ENCODE measurements at places on chromosomes 16 and 17.

GRCh38 chr17:44402564-44403172, 13.2 kb upstream of the ITGA2B start:
- no peak for DNase-seq

- DNase-seq: peak; percentile 17
Observed at GRCh38 chr17:4708436-4708835, 2.0 kb upstream of the ARRB2 start.

DNA sequence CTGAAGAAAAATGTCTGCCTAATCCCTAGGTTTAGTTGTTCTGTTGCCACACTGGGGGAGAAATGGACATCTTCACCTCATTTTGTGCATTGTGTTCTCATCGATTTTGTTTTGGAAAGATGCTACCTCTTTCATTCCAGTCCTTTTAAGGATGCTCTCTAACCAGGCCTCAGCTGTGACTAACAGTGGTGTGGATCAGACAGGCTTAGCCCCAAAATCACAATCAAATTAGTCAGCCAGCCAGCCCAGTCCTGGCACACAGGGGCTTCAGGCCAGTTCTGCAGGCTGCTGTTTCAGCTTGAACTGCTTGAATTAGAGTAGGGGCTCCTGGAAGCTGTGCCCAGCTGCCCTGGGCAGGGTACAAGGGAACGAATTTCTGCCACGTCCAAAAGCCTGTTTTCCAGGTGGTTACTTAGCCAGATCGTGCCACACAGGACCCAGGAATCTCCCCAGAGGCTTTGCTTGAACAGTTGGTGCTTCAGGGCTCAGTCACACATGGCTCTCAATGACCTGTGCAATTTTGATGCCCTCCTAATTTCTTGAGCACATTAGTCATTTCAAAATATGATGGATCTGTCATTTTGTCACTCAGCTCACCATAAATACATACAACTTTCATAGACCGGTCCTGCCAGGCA, 60.7 kb downstream of the CLEC16A start:
- DNase-seq: no peak

DNA sequence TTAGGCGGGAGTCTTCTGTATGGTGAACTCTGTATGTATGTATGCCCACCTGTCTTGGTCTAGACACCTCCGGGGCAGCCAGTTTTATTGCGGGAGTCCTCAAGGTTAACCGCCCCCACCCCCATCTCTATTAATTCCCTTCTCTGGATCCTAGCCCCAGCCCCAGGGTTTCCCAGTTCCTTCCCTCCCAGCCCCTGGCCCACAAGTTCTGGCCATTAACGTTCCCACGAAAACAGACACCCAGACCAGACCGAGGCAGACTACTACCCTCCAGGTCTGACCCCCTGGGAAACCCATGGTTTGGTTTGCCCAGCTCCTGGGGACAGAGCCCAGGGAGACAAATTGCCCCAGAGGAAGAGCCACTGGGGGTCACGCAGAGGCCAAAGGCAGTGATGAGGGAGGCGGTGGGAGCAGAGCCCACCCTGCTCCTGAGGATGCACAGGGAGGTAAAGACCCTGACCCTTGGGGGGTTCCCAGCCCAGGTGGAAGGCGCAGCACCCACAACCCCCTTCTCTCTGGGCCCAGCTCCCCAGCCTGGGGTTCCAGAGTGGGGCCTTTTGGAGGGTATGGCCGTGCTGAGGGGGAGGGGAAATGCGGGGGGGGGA, 8.5 kb downstream of the TBKBP1 start:
- no peak for DNase-seq

- no peak for DNase-seq
Observed at GRCh38 chr17:81044764-81045589, 10.0 kb downstream of the BAIAP2 start.

GRCh38 chr17:41553176-41553575, 18.7 kb downstream of the KRT9 start:
- no peak for DNase-seq

GRCh38 chr16:12405089-12405488, 398.6 kb downstream of the CPPED1 start:
- no peak for DNase-seq

DNA sequence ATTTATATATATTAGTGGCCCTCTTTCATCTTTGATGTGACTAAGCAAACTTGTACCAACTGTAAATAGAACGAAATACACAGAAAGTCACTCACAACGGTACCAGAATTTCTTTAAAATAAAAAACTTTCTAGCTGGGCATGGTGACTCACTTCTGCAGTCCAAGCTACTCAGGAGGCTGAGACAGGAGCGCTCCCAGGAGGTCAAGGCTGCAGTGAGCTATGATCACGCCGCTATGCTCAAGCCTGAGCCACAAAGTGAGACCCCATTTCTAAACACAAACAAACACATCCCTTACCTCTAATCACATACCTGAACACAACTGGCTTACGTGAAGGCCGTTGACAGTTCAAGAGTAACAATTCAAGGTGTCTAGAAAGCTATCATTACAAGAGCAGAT, 29.7 kb downstream of the STAT5B start:
- DNase-seq: no peak

- DNase-seq: no peak
Observed at GRCh38 chr17:79338152-79338551, 263.5 kb downstream of the ENGASE start.

DNA sequence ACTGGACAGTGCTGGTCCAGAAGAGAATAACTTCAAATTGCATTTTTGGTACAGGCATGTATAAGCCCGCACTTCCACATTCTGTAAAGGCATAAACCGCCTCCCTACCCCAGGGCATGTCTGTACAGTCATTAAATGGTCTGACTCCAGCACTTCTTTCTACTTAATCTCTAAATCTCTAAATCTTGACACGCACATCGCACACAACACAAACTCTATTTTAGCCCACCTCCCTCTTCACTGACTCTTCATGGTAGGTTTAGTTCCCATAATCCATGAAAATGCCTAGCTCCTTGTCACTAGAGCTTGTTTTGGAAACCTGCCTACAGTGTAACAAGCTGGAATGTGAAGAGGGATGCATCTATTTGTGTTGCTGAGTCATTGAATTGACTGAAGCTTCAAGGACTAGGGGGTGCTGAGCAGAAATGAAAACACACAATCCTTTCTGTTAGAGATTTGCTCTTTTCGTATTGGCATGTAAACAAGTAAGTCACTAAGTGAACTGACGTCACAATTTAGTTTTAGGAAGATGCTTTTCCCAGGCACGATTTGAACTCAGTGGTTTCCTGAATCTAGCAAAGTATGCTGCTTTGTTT, 1.6 kb upstream of the DUSP14 start:
- peak; percentile 30 for DNase-seq

DNA sequence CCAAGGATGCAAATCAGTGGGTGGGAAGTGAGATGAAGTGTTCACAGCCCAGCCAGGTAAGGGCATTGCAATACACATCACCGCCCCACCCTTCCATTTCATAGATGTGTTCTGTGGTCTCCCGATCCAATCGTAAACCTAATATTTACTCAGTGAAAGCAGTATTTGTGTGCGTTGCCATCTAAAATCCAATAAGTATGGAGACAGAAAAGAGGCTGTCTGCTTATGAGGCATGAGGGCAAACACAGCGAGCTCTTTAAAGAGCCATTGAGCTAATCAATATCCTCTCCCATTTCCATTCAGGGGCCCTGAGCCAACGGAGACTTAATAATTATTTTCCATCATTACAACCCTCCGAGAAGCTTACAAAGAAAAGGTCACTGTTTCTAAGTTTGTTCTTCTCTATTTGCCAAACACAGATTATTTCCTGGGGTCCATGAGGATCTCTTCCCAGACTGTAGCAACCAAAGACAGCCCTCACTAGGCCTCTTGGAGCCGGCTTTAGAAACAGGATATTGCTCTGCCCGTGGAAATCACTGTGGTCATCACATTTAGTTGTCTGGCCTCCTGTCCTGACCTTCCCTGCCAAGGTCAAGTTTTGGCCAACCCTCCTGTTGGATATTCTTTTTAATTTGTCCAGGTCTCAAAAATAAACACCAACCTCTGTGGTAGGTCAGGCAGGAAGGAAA, 120.1 kb downstream of the SLC39A11 start:
- DNase-seq: peak; percentile 69

DNA sequence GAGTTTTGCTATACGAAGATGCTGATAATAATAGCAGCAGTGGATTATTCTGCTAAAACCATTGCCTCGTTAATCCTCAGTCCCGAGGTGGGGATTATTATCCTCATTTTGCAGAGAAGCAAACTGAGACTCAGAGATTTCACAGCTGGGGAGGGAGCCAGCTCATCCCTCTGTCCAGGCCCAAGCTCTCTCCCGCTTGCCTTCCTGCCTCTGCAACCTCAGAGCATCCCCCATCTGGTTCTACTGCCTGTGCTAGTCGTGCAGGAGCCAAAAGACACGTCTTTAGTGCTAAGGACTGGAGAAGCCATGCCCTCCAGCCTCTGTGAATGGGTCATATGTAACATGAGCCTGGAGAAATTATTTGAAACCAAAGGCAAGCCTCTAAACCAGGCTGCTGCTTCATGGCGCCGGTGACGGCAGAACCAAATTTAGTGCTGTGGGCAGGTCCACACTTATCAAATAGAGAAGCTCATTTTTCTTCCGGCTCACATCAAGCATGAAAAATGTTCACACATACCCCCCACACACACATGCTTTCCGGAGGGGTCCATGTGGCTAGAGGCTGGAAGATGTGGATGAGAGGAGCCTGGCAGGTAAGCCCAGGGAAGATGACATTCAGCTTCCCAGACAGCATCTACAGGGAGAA, 13.5 kb downstream of the MAPT start:
- DNase-seq: no peak

DNA sequence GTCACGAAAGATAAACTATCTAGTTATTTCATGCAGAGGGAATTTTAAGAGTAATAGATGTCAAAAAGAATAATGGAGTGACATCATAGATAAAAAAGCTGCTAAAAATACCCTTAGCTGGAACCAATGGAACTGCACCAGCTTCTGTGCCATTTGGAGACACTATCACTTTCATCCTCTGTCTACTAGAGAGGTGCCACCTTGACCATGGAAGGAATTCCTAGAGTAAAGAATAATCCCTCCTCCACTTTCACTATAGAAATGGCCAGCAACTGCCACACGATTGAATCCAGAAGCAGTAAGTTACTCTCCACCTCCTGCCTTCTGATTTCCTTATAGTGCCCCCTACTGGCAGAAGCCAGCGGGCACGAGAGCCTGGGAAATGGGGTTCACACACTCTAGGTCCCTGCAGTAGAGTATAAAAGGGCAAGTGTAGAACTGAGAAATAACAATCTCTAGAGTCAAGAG, 2.8 kb upstream of the ALDH3A2 start:
- DNase-seq: no peak

DNA sequence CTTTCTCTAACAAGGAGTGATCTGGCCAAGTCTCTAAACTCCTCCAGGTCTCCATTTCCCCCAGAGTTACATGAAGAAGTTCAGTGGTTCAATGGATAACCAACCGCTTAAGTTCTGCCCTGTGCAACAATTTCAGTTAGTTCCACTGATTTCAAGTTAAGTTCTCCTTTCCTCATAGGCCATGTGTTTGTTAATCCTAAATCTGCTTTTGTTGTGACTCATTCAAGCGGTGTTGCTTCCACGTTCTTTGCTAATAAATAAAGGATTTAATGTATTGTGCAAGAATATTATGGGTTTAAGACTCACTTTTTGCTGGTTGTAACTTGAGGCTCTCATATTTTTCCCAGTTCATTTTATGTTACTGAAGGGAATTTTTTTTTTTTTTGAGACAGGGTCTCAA, 36.3 kb downstream of the GNA13 start:
- no peak for DNase-seq

GRCh38 chr17:79413611-79414010, 197.2 kb downstream of the RBFOX3 start:
- no peak for DNase-seq

DNA sequence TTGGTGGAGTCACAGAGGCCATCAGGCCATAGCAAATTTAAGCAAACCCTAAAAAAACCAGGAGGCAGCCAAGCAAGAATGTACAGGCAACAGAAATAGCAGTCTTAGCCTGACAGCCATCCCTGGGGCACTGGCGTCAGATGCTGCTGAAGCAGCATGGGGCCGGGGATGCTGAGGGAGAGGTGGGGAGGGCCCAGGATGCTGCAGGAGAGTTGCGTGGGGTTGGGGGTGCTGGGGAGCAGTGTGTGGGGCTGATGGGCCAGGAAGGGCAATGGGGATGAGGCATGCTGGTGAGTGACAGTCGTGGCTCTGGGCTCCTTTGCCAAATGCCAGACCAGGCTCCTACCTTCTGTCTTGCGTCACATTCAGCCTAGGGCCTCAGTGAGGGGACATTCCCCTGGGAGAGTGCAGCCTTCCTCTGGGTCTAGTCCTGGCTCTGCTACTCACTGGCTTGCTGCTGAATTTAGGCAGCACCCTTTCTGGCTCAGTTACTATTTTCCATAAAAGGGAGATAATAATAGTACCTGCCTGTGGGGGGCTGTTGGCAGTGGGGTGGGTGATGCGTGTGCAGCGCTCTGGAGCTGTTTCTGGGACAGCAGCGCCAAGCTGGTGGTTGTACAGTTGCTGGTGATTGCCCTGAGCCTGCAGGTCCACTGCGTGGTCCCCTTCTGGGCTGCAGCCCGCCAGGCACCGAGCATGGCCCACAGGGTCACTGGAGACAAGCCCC, 88.1 kb downstream of the AMFR start:
- DNase-seq: no peak
